Trophoblast cell (in vitro differentiated cells and primary cell): ENCODE measurements at places on chromosomes 11 and 22.
A peak's percentile ranks its signal among the peaks of the same experiment; 100 is the strongest.

DNA sequence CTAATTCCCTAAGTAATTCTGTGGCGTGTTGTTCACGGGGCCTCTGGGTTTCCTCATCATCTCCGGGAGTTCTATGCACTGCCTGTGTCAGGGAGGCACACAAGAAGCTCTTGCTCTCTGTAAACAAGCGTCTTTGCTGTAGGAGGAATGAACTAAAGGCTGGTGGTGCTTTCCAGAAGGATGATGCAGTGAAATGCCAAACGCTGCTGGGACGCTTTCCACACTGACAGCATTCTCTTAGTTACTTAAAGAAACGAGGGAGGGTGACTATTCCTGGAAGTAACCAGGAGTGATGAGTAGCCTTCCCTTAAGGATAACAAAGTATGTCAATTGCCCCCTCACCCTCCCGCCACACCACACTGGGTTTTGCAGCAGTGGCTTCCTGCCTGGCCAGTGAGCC lies 38.5 kb upstream of the NUP50 start:
- DNase-seq = peak; percentile 3

GRCh38 chr11:119742263-119742861 lies 13.4 kb upstream of the NECTIN1 start:
- no peak for DNase-seq

- DNase-seq = no peak
These were observed 40.0 kb upstream of the CLTCL1 start for GRCh38 chr22:19331474-19331873.

DNA sequence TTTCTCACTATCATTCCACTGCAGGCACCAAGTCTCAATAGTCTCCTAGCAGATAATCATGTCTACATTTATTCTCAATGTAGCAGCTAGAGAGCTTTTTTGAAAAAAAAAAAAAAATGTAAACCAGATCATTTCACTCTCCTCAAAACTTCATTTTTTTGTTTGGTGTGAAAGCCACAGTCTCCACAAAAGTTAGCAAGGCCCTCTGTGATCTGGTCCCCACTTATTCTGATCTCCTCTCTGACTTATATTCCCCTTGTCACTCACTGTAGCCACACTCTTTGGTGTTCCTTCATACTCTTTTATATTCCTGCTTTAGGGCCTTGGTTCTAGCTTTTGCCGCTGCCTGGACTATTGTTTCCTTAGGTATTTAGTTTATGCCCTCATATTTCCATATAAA lies 101.6 kb upstream of the RRM1 start:
- no peak for DNase-seq

DNA sequence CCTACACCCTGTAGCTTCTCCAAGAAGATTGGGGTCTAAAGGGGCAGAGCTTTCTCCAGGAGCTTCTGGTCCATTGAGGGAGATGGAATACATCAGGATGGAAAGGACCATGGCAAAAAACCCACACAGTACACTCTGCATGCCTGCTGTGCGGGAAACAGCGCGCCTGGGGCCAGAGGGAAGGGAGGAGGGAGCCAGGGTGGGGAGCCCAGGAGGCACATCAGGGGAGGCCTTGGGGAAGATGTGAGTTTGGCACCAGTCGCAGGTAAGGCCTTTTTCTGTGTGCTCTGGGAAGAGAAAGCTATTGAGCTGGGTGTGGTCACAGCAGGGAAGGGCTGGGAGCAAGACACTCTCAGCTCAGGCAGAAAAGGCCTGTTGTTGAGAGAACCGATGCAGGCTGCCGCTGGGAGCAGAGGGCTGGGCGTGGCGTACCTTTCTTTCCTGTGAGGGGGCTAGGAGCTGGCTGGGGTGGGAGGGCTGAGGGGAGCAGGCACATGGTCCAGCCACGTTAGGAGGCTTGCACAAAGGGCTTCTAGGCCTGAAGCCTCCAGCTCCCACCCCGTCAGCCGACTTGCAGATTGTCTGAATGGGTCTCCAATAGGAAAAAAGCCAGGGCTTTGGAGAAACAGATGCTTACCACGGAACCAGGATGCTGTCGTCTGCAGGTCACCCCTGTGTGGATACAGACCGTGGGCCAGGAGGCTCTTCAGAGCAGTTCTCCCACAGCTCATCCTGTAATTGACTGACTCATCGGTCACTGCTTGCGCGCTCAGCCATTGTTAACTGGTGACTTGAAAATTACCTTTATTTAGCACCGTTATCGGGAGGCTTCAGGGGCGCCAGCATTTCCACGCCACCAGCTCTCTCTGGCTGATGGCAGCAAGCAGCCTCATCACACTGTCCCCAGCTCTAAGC lies 237.3 kb downstream of the ST3GAL4 start:
- DNase-seq = no peak

DNA sequence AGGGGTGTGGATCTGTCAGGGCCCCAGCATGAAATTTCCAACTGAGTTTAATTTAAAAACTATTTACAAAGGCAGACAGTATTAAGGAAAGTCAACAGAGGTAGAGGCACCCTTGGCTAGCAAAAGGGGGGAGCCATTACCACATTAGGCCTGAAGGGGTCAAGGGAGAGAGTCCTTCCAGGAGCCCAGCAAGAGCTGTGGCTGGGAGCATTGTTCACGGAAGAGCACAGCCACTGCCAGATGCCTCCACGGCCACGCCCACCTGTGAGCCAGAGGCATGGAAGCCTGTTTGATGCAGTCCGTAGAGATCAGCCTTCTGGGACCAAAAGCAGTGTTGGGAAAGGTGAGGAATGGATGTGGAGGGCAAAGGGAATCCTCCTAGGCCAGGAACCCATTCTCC lies 102.6 kb downstream of the GALNT18 start:
- DNase-seq = no peak

- DNase-seq = peak; percentile 56
These were observed 19.6 kb downstream of the MACROD1 start for GRCh38 chr11:64146036-64146955.

DNA sequence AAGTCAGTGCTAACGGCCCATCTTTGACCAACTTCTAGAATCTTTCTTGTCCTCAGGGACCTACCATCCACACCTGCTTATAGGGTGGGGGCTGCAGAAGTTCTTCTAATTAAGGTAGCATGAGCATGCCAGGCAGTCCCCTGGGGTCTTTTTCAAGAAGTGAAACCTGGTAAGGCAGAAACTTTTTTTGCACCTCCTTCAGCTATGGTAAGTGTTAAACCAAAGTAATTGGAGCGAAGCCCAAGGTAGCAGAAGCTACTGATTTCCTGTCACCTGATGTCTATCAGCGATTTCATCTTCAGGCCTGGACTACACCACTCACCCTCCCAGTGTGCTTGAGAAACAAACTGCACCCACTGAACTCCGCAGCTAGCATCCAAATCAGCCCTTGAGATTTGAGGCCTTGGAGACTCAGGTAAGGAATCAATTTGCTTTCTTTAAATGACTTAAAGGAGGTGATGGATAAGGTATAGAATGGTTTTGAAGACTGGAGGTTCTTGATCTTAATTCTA lies at the start of gene MS4A1:
Gene MS4A1 (plus strand): TSS at position 317 of the 512 bp plus-strand sequence. CDS start 6,528 bp downstream, outside the sequence.
- no peak for DNase-seq

- DNase-seq = no peak
These were observed 53.9 kb downstream of the FLI1 start for GRCh38 chr11:128747728-128748148.

- no peak for DNase-seq
These were observed 644.1 kb downstream of the OPCML start for GRCh38 chr11:132888226-132888625.

GRCh38 chr11:58774164-58774593 lies 42.4 kb upstream of the GLYAT start:
- DNase-seq = no peak

DNA sequence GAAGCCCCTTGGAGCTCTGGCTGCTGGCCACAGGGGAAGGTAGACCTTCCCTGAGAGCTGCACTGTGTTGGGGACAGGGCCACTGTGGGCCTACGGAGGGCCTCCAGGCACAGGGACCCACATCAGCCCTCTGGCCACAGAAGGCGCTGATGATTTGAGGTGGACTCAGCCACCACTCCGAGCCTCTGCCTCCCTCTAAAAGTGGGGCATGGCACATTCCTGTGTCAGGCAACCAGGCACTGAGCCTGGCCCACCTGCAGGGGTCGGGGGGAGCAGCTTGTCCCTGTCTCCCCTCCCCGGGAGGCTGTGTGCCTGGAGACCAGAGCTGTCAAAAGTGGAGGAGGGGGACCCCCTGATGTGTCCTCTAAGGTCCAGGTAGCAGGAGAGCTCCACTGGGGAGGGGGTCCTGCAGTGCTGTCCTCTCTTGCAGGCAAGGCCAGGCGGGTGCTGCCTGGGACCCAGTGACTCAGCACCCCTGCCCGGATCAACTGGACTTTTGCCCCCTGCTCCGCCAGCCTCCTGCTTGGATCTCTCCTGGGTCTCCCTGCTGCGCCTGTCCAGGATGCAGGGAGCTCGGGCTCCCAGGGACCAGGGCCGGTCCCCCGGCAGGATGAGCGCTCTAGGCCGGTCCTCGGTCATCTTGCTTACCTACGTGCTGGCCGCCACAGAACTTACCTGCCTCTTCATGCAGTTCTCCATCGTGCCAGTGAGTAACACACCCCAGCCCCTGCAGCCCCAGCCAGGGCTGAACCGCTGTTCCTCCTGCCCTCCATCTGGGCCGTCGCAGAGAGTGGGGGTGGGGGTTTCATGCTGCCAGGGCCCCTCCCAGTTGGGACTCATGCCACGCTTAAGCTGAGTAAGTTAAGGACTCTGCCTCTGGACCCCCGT lies 17.5 kb upstream of the CDKN1C start:
- peak; percentile 16 for DNase-seq

DNA sequence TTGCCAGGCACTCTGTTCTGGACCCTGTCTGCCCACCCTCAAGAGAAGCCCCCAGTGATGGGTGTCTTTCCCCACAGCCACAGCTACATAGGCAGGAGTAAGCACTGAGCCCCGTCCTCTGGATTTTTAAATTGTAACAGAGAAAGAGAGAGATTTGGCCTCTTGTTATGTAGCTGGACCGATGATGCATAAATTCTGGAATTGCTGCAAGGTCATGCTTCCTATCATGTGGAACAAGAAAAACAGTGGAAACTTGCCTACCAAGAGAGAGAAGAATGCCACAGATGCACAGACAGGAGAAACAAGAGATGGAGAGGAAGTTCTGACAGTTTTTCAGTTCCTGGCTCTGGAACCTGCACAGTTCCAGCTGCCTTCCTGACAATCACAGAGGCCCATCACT lies 150.2 kb downstream of the ETS1 start:
- DNase-seq = no peak

GRCh38 chr11:132632641-132633124 lies 899.6 kb downstream of the OPCML start:
- DNase-seq = peak; percentile 56

DNA sequence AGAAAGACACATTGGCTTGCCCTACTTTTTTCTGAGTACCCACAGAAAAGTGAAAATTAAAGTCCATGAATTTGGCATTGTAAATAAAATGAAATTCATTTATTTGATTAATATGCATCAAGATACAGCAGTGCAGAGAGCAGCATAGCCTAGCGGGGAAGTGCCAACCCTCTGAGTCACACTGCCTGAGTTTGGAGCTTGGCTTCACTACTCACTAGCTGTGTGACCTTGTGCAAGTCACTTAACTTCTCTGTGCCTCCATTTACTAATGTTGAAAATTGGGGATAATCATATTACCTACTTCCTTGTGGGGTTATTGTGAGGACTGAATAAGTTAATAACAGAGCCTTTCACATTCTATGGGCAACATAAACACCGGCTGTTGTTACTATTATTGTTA lies 111.5 kb upstream of the CSNK2A3 start:
- DNase-seq = peak; percentile 15

GRCh38 chr22:37484480-37485394 lies 1.4 kb downstream of the MFNG start:
- no peak for DNase-seq

DNA sequence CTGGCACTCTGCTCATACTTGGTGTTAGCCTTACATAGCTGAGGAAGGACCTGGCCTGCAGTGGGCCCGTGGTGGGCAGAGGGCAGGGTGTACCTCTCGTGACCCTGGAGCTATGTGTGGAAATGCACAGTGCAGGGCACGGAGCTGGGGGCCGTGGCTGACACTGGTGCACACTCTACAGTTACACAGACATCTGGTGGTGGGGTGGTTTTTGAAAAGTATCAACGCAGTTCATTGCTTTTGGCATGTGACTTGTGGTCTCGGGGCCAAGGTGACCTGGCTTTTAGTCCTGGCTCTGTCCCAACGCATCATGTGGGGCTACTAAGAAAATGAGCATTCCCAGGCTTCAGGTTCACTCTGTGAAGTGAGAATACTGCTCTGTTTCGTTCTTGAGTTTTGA lies 553.6 kb downstream of the NTM start:
- DNase-seq = no peak
